ENCODE measurements at places on chromosomes 12 and 14. TPM values are rescaled to one million over a fixed set of nuclear protein-coding genes. Genes with fewer than 3 reads are reported as not detected.

MAP1LC3B2 gene
- total RNA-seq: 2.1 TPM

ADAMTS20 gene
- not detected for total RNA-seq

DNA sequence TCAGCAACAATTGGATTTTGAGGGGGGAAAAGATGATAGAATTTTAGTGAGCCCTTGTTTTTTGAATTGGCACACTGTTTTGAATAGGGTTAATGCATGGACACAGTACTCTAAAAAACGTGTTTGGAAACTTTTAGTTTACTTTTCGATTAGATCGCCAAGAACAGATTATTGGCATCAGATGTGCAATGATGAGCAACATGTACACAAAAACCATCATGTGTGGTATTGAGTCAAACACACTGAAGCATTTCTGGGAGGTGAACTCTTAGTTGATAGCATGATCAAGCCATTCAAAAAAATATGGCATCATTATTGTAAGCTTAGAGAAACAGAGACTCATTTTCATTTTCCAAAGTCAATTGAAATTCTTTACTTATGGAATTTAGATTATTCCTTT, 329.2 kb downstream of the ADAMTS20 start:
- H3K27ac ChIP-seq: no peak overlapping the region
- H3K4me1 ChIP-seq: no peaks in the 10 kb centered on the region
- no peaks in the 10 kb centered on the region for H3K36me3 ChIP-seq
- DNase-seq: no peak
- no peak overlapping the region for H3K4me3 ChIP-seq
- H3K27me3 ChIP-seq: no peaks in the 10 kb centered on the region

CIT gene
- 6.3 TPM for total RNA-seq

GRCh38 chr14:53996041-53996440, 39.4 kb upstream of the BMP4 start:
- H3K27me3 ChIP-seq: no peaks in the 10 kb centered on the region
- H3K4me3 ChIP-seq: no peak overlapping the region
- DNase-seq: no peak
- no peak overlapping the region for H3K27ac ChIP-seq
- H3K36me3 ChIP-seq: no peaks in the 10 kb centered on the region

- DNase-seq: no peak
- H3K4me3 ChIP-seq: no peak overlapping the region
Measured at GRCh38 chr12:92603741-92604432, 98.9 kb upstream of the PLEKHG7 start.

DNA sequence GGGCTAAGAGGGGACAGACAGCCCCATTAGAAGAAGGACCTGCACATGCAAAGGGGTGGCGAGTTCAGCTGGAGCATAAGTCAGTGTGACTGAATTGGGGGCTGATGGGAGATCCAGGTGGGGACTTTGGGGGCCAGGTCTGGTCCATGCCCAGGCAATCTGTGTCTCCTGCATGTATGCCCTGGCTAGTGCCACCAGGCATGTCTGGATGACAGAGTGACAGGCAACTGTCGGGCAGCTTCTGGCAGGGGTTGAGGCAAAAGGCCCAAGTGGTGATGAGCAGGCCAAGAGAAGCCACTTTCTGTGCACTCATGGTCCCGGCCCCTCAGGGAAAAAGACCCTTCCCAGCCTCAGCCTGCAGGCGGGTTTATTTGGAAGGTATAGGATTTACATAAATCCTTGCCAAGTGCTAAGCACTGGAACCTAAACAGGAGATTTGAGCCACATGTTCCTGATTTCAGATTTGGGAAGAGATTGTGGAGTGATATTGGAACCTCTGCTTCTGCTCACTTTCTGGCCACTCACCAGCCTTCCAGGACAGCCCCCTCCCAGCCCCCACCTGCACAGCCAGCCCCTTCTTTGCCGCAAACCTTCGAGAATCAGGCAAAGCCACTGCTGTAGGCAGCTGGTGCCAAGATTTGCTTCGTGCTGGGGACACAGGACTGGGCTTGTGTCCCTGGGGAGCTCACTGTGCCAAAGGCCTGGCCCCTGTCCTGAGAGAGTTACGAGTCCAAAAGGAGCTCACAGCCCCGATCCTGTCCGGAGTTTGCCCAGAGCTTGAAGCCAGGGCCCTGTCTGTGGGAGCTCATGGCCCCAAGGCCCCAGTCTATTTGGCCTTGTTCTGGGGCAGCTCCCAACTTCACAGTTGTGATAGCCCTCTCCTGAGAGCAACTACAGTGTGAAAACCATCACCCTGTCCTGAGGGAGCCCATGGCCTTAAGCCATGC, 232.5 kb upstream of the RTL1 start:
- no peaks in the 10 kb centered on the region for H3K27me3 ChIP-seq
- H3K4me1 ChIP-seq: no peaks in the 10 kb centered on the region
- H3K4me3 ChIP-seq: no peak overlapping the region
- DNase-seq: no peak
- H3K27ac ChIP-seq: no peak overlapping the region
- H3K36me3 ChIP-seq: no peaks in the 10 kb centered on the region

SPX gene
- 7.6 TPM for total RNA-seq

GLIPR1 gene
- 11.7 TPM for total RNA-seq

DNA sequence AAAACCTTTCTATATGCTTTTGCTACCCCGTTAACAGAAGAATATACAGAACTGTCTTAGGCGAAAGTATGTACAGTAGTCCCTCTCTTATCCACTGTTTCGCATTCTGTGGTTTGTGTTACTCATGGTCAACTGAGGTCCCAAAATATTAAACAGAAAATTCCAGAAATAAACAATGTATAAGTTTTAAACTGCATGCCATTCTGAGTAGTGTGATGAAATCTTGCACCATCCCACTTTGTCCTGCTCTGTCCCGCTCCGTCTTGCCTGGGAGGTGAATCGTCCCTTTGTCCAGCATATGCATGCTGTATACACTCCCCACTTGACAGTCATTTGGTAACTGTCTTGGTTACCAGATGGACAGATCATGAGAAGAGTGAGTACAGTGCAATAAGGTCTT, 70.1 kb upstream of the STRN3 start:
- H3K4me1 ChIP-seq: peaks cover 9% of the 10 kb centered on the region
- H3K27ac ChIP-seq: no peak overlapping the region
- no peaks in the 10 kb centered on the region for H3K36me3 ChIP-seq

DNA sequence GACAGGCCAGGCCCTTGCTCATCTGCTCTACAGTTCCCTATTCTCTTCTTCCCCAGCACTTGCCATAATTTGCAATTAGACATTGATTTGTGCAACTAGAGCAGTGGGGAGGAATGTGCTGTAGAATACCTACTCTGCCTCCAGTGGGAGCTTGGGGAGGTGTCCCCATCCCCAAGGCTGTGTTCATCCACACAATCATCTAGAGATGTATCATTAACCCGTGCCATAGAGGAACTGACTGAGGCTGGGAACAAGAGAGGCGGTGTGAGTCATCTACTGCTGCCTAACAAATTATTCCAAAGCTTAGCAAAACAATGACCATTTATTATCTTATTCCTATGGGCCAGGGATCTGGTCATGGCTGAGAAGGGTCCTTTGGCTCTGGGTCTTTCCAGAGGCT, 5.1 kb upstream of the OTUB2 start:
- H3K4me3 ChIP-seq: no peak overlapping the region
- no peak for DNase-seq
- H3K36me3 ChIP-seq: no peaks in the 10 kb centered on the region
- no peaks in the 10 kb centered on the region for H3K27me3 ChIP-seq

- H3K4me1 ChIP-seq: peaks cover 18% of the 10 kb centered on the region
- no peaks in the 10 kb centered on the region for H3K36me3 ChIP-seq
- no peaks in the 10 kb centered on the region for H3K27me3 ChIP-seq
- no peak overlapping the region for H3K27ac ChIP-seq
Measured at GRCh38 chr14:50059763-50060616, 56.4 kb downstream of the VCPKMT start.

P2RX2 gene
- total RNA-seq: not detected

PRMT5 gene
- 60.2 TPM for total RNA-seq

DPPA3 gene
- not detected for total RNA-seq

GRCh38 chr14:69755784-69756183, 11.2 kb upstream of the SRSF5 start:
- H3K4me3 ChIP-seq: no peak overlapping the region
- peaks cover 4% of the 10 kb centered on the region for H3K4me1 ChIP-seq
- H3K36me3 ChIP-seq: no peaks in the 10 kb centered on the region
- no peak overlapping the region for H3K27ac ChIP-seq

ENDOU gene
- not detected for total RNA-seq

DNA sequence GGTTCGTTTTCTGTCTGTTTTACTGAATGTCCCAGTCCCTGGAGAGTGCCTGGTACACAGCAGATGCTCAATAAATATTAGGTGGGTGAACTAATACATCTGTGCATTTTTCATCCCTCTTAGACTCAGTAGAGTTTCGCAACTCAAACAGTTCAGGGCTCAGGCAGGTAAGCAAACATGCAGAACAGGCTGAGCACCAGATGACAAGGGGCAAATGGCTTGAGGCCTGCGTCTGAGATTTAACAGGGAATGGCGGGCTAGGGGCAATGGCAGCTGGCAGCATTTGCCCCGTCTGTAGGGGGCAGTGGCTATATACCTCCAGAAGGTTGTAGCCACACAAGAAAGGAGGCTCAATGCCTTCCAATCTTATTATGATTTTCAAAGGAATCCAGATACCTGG, 8.6 kb upstream of the RAN start:
- no peaks in the 10 kb centered on the region for H3K27me3 ChIP-seq
- DNase-seq: no peak
- no peaks in the 10 kb centered on the region for H3K4me1 ChIP-seq
- no peaks in the 10 kb centered on the region for H3K36me3 ChIP-seq

GRCh38 chr12:26636710-26637328, 196.2 kb downstream of the ITPR2 start:
- H3K36me3 ChIP-seq: no peaks in the 10 kb centered on the region
- no peak overlapping the region for H3K4me3 ChIP-seq
- no peak overlapping the region for H3K27ac ChIP-seq
- H3K27me3 ChIP-seq: no peaks in the 10 kb centered on the region

DNAJC22 gene
- not detected for total RNA-seq

THTPA gene
- 18.9 TPM for total RNA-seq

- no peak overlapping the region for H3K4me3 ChIP-seq
- H3K27ac ChIP-seq: no peak overlapping the region
- no peaks in the 10 kb centered on the region for H3K27me3 ChIP-seq
- DNase-seq: no peak
Measured at GRCh38 chr14:80658155-80658554, 283.4 kb downstream of the CEP128 start.

DNA sequence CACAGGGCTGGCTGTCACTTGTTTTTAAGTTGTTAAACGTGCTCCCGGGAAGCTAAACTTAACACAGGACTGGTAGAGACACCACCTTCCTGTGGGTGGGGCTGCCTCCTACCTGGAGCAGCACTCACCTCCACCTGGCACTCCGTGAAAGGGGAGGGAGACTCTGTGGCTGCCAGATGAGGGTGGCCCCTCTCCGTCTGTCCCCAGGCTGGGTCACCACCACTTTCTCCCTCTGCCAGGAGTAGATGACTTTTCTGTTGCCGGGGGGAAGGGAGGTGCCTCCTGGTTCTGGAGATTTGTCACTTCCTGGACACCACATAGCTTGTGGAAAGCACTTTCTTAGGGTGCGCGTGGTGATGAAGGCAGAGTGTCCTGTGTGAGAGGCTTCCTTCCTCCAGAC, 81.3 kb downstream of the WDR20 start:
- no peak overlapping the region for H3K4me3 ChIP-seq
- no peak for DNase-seq
- H3K27ac ChIP-seq: no peak overlapping the region
- peaks cover 36% of the 10 kb centered on the region for H3K4me1 ChIP-seq
- H3K27me3 ChIP-seq: no peaks in the 10 kb centered on the region
- peaks cover 31% of the 10 kb centered on the region for H3K36me3 ChIP-seq

GRCh38 chr12:49233842-49234526, 30.9 kb upstream of the TUBA1C start:
- no peaks in the 10 kb centered on the region for H3K27me3 ChIP-seq
- peak overlapping the region; percentile 64 for H3K4me3 ChIP-seq
- peaks cover 12% of the 10 kb centered on the region for H3K4me1 ChIP-seq
- H3K36me3 ChIP-seq: no peaks in the 10 kb centered on the region
- DNase-seq: peak; percentile 83

DNA sequence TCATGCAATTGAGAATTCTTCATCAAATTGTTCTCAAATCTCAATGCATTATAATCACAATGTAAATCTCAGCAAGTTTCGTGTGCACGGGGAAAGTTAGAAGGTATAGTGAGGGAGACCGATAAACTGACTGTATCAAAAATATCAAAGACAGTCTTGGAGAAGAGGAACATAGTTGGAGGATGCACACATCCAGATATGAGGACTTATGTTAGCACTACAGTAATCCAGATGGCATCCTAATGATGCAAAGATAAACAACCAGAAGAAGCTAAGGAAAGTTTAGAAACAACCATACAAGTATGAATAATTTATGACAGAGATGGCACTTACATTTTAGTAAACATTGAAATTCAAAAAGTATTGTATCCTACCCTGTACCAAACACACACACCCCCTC, 760.1 kb downstream of the RPS29 start:
- no peak for DNase-seq
- H3K36me3 ChIP-seq: no peaks in the 10 kb centered on the region
- no peaks in the 10 kb centered on the region for H3K4me1 ChIP-seq
- H3K27ac ChIP-seq: no peak overlapping the region
- no peak overlapping the region for H3K4me3 ChIP-seq
- H3K27me3 ChIP-seq: no peaks in the 10 kb centered on the region

DNA sequence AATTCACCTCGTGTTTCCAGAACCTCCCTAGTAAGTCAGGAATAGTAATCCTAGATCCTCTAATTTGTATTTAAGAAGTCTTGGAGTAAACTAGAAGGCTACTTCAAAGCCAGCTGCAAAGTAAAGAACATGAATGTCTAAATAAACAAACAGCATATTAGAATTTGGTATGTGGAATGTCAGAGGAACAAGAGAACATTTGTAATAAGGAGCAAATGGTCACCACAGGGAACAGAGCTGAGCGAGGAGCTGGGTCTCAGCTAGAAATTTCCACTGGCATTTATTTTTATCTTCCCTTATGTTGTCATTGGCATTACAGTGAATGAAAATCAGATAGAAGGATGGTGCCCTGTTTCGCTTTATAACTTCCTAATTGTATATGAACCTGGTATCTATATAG, 50.2 kb downstream of the FRMD6 start:
- no peak overlapping the region for H3K27ac ChIP-seq
- H3K36me3 ChIP-seq: peaks cover 9% of the 10 kb centered on the region
- no peak overlapping the region for H3K4me3 ChIP-seq
- DNase-seq: no peak
- H3K27me3 ChIP-seq: no peaks in the 10 kb centered on the region

GRCh38 chr12:120887253-120888043, 16.7 kb downstream of the SPPL3 start:
- H3K4me1 ChIP-seq: peaks cover 4% of the 10 kb centered on the region
- no peaks in the 10 kb centered on the region for H3K27me3 ChIP-seq
- H3K27ac ChIP-seq: no peak overlapping the region
- H3K4me3 ChIP-seq: no peak overlapping the region
- DNase-seq: no peak
